COR-L47 (cell line): ENCODE measurements at places on chromosomes 1 and 21.

DNA sequence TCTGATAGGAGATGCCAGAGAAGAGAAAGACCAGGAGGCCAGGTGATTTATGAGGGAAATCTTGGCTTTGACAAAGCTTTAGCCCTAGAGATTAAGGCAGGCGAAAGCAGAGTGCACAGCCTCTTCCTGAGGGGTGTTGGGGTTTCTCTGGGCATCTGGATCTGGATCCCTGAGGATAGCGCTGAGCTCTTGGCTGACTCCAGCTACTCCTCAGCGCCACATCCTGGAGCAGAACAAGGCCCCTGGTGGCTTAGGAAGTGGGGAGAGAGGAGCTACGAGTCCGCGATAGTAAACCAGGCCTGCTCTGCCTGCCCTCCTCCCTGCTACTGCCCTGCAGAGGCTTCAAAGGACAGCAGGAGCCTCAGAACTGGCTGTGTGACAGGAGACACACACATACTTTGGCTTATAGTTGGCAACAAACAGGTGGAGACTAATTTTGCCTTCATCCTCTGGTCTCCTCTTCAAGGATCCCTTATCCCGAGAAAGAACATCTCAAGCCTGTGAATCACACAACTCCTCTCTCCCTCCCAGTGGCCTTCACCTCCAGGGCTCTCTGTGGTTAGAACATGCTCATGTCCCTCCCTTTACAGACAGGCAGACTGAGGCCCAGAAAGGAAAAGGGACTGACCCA lies 66.9 kb downstream of the TRABD2B start:
- no peak for DNase-seq

- DNase-seq: peak; percentile 47
These were observed at the start of gene INSRR for GRCh38 chr1:156858959-156859522. TSS of gene INSRR (minus strand) at chr1:156859117. CDS start at chr1:156858621, 496 bp downstream.

DNA sequence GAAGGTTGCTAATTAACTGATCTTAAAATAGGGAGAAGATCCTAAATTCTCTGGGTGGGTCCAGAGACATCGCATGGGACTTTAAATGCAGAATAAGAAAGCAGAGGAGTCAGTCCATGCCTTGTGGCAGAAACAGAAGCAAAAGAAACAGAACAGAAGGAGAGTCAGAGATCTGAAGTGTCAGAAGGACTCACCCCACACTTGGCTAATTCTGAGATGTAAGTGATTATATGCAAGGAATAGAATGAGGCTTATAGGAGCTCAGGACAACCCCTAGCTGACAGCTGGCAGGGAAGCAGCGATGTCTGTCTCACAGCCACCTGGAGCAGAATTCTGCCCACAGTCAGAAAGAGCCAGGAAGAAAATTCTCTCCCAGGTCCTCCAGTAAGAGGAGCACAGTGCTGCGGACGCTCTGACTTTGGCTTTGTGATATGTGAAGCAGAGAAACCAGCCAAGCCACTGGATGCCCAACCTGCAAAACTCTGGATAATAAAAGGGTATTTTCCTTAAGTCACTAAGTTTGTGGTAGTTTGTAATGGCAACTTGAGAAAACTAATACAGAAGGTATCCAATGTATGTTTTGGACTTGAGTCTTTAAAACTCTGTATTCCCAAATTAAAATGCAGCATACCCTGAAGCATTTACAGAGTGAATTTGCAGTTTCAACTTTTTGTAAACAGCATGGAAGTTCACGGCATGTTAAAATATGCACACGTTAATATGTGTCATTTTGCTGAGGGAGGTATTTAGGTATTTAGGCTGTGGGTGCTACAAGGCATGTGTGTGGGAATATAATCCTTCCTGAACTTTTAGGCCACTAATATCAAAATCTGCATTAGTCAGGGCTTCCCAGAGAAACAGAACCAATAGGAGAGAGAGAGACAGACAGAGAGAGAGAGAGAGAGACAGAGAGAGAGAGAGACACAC lies 388.5 kb downstream of the PCP4 start:
- DNase-seq: no peak

DNA sequence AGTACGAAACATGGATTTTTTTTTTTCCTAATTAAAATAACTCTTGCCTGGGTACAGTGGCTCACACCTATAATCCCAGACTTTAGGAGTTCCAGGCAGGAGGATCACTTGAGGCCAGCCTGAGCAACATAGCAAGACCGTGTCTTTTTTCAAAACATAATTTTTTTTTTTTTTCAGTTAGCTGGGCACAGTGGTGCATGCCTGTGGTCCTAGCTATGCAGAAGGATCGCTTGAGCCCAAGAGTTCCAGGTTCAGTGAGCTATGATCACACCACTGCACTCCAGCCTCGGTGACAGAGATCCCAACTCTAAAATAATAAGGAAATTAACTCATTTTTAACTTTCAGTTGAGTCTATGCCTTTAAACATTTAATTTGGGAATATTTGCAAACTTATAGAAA lies 170.1 kb downstream of the NEK7 start:
- DNase-seq: no peak

DNA sequence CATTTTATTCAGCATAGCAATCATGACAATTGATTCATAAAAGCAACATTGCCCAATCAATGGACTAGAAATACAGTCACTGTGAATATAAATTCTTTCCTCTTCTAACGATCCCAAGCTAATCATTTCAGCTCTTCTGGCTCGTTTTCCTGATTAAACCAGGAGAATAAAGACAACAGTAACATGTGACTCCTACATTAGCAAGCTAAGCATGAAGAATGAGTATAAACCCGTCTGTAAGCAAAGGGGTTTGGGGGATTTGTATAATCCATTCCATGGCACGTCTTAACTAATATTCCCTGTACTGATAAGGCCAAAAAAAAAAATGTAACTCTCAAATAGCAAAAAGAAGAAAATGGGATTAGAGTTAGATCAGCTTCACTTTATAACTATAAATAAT lies 21.6 kb downstream of the IRF2BP2 start:
- DNase-seq: no peak

- no peak for DNase-seq
These were observed 19.0 kb upstream of the SUMO3 start for GRCh38 chr21:44836666-44837471.

GRCh38 chr1:165717918-165718515 lies 19.7 kb upstream of the ALDH9A1 start:
- DNase-seq: peak; percentile 31

DNA sequence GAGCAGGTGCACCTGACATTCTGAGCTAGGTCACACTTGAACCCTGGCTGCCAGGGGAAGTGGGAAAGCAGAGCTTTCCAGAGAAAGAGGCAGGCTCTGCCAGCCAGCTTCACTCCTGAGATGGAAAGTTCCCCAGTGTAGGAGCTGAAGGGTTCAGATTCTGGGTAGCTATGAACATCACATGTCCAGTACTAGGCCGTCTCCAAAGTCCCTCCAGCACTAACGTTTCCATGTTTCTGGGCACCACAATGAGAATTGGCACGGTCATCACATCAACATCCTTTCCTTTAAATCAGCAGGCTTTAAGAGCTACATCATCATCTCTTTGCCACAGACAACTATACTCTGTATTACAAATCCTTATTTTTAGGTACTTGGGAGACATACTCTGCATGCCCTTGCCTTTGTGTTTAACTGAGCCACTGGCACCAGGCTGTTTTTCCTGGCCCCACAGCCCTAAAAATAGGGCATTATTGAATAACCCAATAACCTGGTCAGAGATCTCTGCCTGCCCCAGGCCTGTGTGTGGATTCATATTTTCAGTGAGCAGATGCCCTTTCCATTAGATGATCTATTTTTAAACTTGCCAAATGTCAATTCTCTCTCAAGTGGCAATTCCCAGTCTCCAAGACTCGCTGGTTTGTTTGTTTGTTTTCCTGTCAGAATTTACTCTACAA lies 35.4 kb upstream of the USP24 start:
- no peak for DNase-seq

DNA sequence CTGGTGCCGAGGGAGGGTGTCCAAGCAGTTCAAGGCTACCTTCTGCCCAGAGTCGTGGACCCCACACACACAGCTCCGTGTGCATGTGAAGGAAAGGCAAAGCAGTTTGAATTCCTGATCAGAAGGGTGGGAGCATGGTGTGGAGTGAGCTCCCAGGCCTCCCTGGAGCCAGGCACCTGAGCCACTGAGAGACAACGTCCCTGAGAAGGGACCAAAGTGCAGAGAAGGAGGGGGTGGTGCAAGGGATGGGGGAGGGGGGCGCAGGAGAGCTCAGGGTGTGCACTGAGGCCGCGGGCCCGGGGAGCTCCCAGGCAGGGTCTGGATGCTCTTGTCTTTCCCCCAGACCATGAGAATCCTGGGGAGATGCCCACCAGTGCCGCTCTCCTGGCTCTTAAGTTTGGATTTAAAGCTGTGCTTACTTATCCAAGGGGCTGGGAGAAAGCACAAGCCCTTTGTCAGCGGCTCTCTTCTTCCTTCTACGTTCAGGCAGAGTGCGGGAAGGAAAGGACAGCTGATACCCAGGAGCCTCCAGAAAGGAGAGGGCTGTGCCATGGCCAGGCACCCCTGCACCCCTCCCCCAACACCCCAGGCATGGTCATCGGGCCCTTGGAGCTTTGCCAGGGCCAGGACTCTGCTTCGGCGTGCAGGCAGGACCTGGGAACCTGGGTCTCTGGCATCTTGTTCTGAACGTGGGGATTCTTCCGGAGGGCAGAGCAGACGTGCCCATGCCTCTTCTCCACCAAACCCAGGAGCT lies 24.1 kb downstream of the ACTA1 start:
- peak; percentile 22 for DNase-seq

GRCh38 chr21:25343774-25344545 lies 263.3 kb downstream of the MRPL39 start:
- DNase-seq: no peak

GRCh38 chr1:244941121-244941520 lies 76.8 kb upstream of the HNRNPU start:
- DNase-seq: no peak

- peak; percentile 47 for DNase-seq
These were observed 5.0 kb upstream of the ADAMTS1 start for GRCh38 chr21:26850116-26850643.

- no peak for DNase-seq
These were observed 85.6 kb upstream of the ZP4 start for GRCh38 chr1:237976331-237976730.

DNA sequence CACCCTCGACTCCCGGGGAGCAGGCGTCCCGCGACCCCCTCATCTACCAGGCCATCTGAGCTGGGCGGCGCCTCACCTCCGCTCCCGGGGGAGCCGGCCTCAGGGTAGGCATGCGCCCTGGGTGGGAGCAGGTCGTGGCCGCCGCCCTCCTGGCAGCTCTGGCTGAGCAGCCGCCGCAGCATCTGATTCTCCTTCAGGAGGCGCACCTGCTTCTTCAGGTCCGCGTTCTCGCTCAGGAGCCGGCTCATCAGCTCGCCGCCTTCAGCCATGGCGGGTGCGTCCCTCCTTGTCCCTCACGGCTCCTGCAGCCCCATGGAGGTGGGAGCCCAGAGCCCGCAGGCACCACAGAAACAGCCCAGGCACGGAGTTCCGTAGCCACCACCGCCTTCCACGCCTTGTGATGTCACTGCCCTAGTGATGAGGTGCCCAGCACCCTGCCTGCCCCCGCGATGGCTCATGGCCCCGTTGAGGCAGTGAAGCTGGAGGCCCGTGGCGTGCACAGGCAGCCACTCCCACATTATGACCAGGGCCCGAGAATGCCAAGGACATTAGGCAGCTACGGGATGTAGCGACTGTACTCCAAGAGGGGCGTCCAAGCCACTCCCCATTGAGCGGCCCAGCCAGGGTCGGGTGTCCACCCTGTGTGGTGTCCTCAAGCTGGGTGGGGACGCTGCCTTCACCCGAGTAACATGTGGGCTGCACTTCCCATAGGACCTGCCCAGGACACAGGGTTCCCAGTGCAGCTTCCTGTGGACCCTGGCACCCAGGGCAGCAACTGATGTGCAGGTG lies 1.5 kb downstream of the SPATC1L start:
- no peak for DNase-seq

- DNase-seq: no peak
These were observed 90.8 kb upstream of the L1TD1 start for GRCh38 chr1:62103846-62104245.
